ENCODE measurements at places on chromosomes 6 and 20. TPM values are rescaled to one million over a fixed set of nuclear protein-coding genes. Genes with fewer than 3 reads are reported as not detected.

APOM gene
- 0.39 TPM for total RNA-seq

MPIG6B gene
- total RNA-seq: not detected

RBM24 gene
- total RNA-seq: 0.64 TPM

NOTCH4 gene
- total RNA-seq: 13.3 TPM

ZC2HC1B gene
- total RNA-seq: not detected

TFAP2A gene
- not detected for total RNA-seq

CLPSL2 gene
- total RNA-seq: not detected

MAP3K5 gene
- 3.0 TPM for total RNA-seq

SEMG1 gene
- total RNA-seq: not detected

FERMT1 gene
- total RNA-seq: 0.13 TPM

GSTA3 gene
- total RNA-seq: not detected

RCAN2 gene
- total RNA-seq: 0.26 TPM

KCNQ5 gene
- total RNA-seq: not detected

GHRH gene
- total RNA-seq: not detected

WFDC5 gene
- total RNA-seq: not detected

NFKBIE gene
- total RNA-seq: 9.6 TPM

HSPA1A gene
- 81.8 TPM for total RNA-seq

XKR7 gene
- total RNA-seq: not detected

FHL5 gene
- not detected for total RNA-seq

TRAPPC3L gene
- total RNA-seq: under 0.01 TPM

TTPAL gene
- total RNA-seq: 3.5 TPM

HCRTR2 gene
- not detected for total RNA-seq

ACAT2 gene
- total RNA-seq: 32.7 TPM

ZBTB46 gene
- 67.1 TPM for total RNA-seq

SGK2 gene
- under 0.01 TPM for total RNA-seq

LIME1 gene
- total RNA-seq: 1.5 TPM

PCIF1 gene
- total RNA-seq: 7.2 TPM

All from dermis microvascular lymphatic vessel endothelial cell (primary cell).